Activated CD8-positive, alpha-beta memory T cell treated with anti-CD3 and anti-CD28 coated beads for 1 hour (primary cell): ENCODE measurements at places on chromosomes 11 and 22.
A peak's percentile ranks its signal among the peaks of the same experiment; 100 is the strongest.

GRCh38 chr11:45828996-45829395 lies 18.3 kb upstream of the CRY2 start:
- DNase-seq = no peak

DNA sequence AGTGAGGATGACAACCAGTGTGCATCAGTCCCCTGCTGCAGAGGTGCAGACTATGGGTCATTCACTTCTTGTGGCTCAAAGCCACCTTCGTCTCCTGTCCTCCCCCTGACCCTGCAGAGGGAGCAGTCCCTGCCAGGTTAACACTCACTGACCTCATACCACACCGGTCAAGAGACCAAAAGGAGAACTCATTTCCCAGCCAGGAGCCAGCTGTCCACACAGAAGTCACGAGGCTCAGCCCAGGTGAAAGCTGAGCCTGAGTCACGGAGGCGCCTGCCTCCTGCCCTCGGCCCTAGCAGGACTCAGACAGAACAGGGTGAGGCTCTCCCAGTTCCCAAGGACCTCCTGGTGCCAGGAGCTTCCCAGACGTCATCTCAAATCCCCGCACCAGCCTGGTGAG lies 103.7 kb downstream of the MN1 start:
- DNase-seq = no peak

DNA sequence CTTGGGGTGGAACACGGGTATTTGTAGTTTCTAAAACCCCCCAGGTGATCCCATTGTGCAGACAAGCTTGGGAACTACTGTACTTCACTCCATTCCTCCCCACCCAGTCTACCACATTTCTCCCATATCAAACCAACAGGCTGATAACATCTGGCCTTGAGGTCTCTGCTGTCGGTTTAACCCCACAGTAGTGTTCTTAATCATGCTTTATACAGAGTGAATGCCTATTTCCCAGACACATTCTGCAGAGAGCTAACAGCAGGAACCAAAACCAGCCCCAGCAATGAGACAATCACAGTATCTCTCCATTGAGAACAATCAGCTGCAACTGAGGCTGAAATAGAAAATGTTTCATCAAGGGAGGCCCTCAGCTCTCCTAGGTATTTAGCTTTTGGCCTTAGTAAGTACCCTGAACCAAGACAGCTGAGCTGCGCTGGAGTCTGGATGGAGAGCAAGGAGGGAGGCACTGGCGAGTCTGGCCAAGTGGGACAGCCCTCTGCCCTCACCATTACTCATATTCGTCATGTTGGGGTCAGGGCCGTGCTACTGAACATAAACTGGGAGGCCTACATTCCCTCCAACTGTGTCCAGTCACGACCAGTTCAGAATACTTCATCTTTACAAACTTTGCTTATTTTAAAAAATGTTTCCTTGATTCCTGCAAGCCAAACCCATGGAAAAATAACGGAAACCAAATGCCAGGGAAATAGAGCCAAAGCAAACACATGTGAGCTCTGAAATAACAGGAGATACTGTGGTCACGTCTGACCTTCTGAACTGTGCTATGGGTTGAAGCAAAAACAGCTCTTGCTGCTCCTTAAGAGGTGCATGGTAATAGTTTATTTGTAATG lies 81.0 kb downstream of the CCDC34 start:
- no peak for DNase-seq

DNA sequence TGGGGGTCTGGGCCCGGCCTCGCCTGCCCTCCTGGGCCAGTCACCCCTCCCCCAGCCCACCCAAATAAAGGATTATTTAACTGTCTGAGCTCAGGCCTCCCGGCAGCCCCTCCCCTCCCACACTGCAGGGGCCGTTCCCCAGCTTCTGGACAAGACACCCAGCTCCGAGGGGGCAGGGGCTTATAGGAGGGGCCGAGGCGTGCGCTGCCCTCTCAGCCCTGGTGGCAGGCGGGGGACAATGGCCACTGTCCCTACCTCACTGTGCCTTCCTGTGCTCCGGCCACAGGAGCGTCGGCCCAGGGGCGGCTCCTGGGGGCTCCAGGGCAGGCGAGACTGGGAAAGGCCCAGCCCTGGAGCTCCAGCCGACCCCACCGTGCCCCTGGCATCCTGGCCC lies 2.2 kb upstream of the SELENOO start:
- DNase-seq = no peak

DNA sequence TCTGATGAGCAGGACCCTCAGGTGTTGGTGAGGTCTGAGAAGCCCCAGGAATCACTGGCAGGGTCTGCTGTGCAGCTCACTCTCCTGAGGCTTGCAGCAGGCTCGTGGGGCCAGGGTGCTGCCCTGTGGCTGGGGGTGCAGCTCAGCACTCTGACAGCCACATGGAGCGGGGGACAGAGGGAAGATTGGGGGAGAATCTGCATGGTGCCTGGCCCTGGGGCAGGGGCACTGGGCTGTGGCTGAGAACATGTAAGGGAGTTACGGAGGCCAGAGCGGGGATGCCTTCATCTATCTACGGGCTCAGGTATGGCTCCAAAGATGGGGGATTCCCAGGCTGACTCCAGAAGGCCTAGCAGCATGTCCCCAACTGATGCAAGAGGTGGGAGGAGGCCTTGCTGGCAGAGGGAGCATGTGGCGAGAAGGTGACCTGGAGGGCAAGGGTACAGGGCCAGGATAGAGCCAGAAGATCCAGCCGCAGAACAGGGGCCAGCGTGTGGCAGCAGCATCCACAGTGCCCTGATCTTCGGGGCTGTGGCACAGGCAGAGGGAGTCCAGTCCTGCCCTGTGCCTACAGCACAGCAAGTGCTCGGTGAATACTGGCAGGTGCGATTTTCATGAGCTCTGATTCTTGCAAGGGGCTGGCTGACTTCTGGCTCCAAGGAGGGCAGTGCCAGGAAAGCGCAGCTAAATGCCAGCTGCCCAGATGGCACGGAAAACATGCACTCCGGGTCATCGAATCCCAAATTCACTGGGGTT lies 184.7 kb downstream of the CTTN start:
- DNase-seq = no peak

- DNase-seq = no peak
These were observed 14.6 kb upstream of the HIKESHI start for GRCh38 chr11:86287468-86287796.

GRCh38 chr11:107174856-107175255 lies 156.6 kb upstream of the GUCY1A2 start:
- DNase-seq = no peak

- DNase-seq = no peak
These were observed 226.8 kb downstream of the BLID start for GRCh38 chr11:121889186-121889585.

DNA sequence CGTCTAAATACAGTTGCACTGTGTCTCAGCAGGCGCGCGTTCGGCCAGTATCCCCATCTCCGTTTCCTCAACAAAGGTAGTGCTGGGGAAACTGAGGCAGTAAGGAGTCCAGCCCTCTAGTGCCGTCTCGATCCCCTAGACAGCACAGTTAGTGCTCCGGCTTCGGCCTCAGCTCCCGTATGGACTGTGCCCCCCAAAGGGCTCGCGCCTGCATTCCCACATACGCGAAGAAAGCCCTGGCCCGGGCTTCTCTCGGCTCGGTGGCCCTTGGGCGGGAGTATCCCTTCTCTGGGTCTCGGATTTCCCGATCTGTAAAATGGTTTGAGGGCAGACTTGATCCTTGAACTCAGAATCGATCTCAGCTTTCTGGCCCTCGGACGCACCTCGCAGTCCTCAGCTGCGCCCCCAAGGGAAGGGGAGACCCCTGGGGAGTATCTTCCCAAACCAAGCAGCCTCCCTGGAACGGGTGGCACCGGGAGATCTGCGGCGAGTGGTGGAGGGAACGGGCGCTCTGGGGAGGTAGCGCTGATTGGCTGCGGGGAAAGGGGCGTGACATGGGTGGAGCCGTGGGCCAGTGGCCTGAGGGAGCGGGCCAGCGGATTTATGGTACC lies 759 bp upstream of the PEX16 start:
- DNase-seq = peak; percentile 40

GRCh38 chr22:21067901-21068680 lies 22.3 kb downstream of the LRRC74B start:
- no peak for DNase-seq

DNA sequence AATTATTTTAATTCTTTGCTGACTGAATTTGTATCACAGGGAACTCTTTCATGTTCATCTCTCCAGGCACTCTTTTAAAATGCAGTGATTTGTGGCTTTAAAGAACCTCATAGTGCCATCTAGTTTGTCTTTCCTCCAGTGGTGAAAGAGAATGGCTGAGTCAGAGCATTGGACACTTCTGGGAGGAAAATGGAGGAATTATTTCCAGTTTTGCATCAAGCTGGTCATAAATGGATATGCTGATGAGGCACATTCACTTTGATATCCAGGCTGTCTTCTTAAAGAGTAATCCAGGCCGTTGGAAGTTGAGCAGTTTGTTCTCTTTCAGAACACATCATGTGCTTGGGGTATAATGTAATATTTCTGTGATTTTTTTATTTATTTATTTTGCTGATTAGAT lies 273.7 kb downstream of the DDX10 start:
- no peak for DNase-seq

DNA sequence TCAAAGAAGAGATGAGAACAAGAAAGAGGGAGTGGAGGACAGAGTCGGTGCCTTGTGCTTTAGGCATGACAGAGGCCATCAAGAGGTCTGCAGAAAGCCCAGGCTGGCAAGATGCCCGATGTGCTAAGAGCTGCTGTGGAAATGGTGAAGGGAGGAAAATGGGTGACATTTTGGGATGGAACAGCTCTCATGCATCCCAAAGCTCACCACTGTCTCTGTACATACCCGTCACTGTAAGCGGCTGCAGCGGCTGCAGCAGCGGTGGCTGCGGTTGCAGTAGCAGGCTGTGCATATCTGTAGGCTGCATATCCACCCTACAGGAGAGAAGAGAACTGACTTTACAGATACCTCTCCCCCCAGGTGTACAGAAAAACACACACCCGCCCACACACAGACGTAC lies 28.6 kb downstream of the APOL5 start:
- no peak for DNase-seq

DNA sequence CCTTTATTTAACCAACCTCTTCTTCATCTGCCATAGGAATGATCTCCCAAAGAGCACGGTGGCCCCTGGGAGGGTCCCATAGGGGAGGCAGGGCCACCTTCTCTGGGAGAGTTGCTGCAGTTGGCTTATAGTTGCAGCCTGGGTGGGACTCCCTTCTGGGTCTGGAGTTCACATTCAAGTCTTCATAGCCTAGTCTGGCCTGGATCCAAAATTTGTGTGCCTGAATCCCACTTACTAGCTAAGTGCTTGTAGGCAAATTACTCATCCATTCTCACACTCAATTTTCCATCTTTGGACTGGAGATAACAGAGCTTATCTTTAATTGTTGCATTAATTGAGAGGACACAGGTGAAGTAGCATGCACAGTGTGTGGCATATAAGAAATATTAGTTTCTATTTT lies 163.6 kb downstream of the GRIK4 start:
- no peak for DNase-seq

DNA sequence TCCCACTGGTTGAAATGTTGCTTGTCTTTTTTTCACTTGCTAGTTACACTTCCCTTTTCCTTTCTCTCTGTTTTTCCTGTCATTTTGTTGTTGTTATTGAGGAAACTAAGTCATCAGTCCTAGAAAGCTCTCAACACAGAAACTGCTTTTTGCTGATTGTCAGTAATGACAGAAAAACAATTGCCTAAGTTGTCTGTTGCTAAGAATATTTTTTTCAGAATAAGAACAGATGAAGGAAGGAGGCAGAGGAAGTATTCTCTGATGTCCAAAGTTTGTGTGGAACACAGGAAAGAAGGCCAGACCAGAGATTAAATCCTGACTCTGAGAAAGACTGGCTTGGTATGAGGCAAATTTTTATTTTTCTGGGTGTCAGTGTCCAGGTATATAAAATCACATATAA lies 163.3 kb downstream of the CASP12 start:
- no peak for DNase-seq

DNA sequence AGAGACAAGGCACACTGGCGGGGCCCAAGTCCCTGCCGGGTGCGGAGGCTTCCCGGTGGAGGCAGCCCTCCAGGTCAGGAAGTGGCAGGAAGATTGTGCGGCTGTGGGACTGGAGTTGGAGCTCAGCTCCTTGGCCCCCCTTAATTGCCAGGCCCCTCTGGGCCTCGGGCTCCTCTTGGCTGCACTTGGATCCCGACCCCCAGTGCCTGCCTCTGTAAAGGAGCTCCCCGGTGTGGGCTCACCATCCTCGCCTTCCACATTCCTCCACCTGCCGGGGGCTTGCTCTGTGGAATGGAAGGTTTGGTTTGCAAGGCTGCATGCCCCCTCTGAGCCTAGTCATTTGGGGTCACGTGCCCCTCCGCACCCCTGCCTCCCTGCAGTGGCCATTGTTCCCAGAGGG lies 38.1 kb upstream of the COMT start:
- DNase-seq = no peak

DNA sequence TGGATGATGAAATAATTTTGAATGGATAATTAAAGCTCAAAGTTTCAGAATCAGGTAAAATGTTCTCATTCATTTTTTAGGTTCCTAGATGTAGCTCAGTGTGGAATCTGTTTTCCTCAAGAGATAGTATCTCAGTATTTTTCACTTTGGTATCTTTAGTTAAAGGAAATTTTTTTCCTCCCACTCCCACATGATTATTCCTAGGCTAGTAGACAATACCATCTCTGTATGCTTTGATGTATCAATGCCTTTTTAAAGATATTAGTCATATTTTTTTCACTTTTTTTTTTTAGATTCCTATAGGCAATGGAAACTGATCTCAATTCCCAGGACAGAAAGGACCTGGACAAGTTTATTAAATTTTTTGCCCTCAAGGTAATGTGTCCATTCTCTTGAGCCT lies 26.6 kb downstream of the ATG13 start:
- no peak for DNase-seq

DNA sequence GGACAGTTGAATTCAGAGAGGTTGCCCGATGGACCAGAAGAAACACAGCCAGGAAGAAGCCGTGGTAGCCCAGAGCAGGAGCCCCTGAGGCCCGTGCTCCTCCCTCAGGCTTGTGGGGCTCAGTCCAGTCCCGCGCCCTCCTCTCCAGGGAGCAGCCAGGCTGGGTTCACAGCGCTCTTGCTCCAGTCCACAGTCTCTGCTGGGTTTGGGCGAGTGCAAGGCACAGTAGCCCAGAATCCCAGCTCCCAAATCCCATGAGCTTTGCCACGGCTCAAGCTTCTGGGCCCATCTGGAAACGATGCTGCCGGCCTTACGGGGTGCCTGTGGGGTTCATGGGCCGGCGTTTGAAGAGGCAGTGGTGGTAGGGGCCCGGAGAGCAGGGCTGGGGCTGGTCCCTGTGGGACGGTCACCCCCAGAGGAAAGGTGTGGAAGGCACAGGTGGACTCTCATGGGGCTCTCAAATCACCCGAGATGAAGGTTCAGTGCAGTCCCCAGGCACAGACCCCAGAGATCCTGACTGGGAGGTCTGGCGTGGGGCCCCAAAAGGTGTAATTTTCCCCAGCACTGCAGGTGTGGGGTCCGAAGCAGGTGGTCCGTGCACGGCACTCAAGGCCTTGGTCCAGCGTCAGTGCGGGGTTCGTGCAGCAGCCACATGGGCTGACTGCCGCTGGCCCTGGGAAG lies 30.6 kb upstream of the ATXN10 start:
- DNase-seq = no peak

GRCh38 chr22:41410311-41410751 lies 28.6 kb downstream of the TEF start:
- DNase-seq = no peak

GRCh38 chr11:128342511-128343134 lies 244.7 kb downstream of the ETS1 start:
- no peak for DNase-seq

- no peak for DNase-seq
These were observed 17.3 kb downstream of the FLI1 start for GRCh38 chr11:128711136-128711535.

- DNase-seq = no peak
These were observed 41.0 kb downstream of the KCNJ4 start for GRCh38 chr22:38414009-38414395.

GRCh38 chr22:49753276-49753890 lies 74.3 kb downstream of the BRD1 start:
- DNase-seq = no peak

- no peak for DNase-seq
These were observed 745 bp downstream of the C22orf39 start for GRCh38 chr22:19446603-19447329.
